AML-193 (cell line): ENCODE measurements at places on chromosomes 3 and 15.

- no peak for DNase-seq
Observed at GRCh38 chr3:155730843-155731242, 14.0 kb downstream of the PLCH1 start.

DNA sequence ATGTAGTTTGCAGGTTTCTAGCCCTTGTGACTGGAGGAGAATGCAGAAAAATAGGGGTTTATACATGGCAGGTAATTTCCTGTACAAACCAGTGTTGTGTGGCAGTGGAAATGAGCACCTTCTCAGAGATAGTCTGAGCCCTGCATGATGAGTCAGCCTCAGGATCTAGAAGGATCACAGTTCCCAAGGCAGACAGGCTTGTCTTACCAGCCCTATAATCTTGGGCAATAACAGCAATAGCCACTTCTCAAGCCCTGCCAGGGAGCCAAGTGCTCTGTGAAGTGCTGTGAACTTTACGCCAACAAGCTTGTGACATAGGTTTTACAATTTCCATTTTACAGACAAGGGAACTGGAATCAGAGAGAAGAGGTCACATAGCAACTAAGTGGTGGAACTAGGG, 89.4 kb downstream of the CD47 start:
- DNase-seq = no peak

DNA sequence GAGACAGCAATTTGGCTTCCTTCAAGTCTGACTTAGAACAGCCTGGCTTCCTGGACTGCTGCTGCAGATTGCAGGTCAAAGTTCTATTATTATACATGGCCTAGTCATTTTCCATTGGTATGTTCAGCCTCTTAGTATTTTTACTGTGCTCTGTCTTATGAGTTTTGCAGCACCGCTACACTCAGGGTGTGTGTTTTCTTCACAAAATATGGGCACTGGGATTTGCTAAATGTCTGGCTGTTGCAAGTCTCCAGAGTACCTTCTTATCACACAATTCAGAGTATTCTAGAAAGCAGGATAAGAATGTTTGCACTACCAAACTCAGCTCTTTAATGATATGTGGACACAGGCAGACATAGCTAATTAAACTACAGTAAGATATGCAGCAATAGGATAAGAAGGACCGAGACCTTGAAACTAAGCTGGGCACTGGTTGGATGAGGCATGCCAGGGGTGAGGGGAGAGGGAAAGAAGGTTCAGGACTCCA, 203.0 kb upstream of the PDZRN3 start:
- DNase-seq = no peak

DNA sequence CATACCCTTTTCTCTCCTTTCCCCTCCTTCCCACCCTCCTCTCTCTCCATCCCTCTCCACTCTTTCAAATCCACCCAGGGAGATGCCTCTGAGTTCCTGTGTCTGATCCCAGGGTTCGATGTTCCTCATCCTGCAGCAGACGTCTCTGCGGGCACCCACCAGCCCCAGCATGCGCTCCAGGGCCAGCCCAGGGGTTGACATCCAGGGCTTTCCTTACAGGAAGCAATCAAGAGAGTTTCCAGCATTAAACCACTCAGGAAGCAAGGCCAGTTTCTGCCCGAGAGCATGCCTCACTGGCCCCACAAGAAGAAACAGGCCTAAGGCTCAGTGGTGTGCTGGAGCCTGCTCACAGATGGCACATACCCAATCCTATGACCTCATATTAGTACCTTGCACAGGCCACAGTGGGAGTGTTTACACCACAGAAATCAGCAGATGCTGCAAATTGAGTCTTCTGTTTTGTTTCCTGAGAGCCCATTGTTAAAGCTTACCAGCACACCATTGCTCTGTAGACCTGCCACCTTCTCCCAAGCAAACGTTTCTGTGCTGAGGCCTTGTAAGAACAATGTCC, 13.2 kb downstream of the SLC6A1 start:
- no peak for DNase-seq

DNA sequence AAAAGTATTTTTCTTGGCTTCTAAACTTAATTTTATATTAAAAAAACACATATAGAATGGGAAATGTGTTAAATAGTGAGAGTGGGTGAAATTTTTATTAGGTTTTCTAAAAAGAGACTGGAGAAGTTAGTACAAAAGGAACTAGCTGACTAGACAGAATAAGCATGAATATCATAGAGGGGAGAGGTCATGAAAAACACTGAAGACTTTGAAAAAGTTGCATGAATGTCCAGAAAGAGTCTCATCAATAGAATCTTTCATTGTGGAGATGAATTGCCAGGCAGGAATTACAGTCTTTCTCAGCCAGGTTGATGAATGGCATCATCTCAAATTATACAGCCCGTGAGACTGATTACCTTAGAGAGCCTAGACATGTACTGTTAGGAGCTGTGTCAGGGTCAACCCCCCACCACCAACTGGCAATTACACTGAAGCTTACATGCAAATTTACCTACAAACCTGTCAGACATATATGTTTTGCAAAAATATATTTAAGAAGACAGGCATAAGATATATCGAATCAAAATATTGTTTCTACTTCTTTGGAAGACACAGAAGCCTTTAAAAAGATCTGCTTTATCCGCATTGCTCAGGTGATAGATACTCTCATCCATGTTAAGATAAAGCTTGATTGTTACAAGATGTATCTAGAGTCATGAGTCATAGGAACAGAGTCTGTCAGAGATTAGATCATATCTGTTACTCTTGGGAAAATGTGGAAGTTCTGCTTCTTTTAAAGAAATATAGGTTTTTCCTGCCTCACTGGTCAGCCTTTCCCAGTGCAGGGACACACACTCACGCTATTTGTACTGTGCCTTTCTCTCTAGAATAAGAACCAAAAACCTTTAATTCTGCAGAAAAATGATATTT, 34.8 kb upstream of the PFN2 start:
- no peak for DNase-seq

DNA sequence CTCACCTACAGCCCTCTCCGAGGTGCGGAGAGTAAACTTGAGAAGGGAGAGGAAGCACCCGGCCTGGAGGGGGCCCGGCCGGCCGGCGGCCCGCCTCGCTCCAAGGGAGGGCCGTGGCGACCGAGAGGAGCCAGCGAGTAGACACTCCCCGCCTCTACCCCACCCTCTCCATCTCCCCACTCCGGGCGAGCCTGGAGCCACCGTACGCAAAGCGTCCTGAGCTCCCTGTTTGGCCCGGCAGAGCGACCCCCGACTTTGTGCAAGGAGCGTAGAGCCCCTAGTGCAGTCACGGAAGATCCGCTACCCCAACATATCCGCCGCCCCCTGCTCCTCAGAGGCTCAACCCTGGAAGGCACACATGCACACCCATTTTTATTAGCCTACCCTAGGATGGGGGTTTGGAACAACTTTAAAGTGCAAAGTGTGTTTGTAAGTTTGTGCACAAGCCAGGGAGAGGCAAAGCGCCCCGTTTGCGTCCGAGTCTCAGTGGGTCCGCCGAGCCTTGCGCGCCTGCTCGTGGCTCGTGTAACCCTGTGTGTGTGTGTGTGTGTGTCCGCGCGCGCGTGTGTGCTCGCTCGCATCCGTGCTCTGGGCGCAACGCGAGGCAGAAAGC, 508 bp upstream of the SMAD6 start:
- DNase-seq = no peak

GRCh38 chr3:184679056-184679816, 32.6 kb downstream of the MAGEF1 start:
- DNase-seq = no peak

DNA sequence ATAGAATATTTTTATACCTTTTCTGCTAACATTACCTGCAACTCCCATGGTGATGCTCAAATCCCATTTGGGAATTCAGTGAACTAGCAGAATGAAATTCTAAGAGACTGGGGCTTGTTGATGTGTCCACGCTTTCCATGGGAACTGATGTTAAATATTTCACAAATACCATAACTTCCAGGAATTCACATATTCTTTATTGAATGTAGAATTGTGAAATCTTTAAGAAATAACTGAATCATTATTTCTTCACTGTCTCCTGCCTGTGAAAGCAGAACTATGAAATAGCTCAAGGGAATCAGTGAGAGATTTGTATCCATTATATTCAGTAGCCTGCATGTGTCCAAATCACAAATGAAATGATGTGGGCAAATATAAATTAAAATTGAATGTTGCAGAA, 130.8 kb downstream of the SERPINI1 start:
- peak; percentile 93 for DNase-seq

GRCh38 chr3:77601823-77602415, 562.0 kb downstream of the ROBO2 start:
- no peak for DNase-seq

GRCh38 chr3:63908081-63908736, 4.0 kb downstream of the SCAANT1 start:
- DNase-seq = no peak

GRCh38 chr3:106458952-106459351, 590.1 kb upstream of the CBLB start:
- DNase-seq = no peak

- peak; percentile 91 for DNase-seq
Observed at GRCh38 chr3:13009132-13009945, 63.9 kb downstream of the IQSEC1 start.

- DNase-seq = no peak
Observed at GRCh38 chr15:25810631-25811091, 52.5 kb downstream of the ATP10A start.

- DNase-seq = no peak
Observed at GRCh38 chr3:162738784-162739183, 1242.2 kb downstream of the OTOL1 start.

- DNase-seq = no peak
Observed at GRCh38 chr3:52779837-52780585, 2.6 kb downstream of the ITIH1 start.

DNA sequence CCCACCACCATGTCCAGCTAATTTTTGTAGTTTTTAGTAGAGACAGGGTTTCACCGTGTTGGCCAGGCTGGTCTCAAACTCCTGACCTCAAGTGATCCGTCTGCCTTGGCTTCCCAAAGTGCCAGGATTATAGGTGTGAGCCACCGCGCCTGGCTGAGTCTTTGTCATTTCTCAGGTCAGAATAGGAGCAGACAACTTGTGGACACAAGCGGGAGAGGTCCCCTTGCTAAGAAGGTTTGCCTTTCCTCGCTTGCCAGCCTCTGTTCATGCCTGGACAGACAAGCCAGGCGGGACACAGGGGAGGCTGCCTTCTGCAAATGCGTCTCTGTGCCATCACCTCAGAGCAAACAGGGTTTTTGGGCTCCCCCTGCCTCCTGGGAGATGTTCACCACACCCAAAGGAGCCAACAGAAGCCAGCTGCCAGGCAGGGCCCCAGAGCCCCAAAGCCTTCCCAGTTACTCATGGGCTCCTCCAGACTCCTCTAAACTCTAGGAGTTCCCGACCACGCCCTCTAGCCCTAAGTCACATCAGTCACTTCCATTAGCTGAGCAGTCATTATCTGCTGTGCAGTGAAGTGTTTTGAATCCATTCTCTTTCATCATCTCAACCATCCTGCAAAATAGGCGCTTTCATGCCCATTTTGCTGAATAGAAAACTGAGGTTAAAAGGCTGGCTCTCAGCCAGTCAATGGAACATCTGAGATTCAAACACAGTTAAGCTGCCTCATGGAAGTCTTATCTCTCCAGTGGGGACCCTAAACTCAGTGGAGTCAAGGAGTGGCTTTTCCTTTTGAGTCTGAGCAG, 245.0 kb downstream of the UACA start:
- no peak for DNase-seq

GRCh38 chr15:96416218-96416933, 85.9 kb downstream of the NR2F2 start:
- DNase-seq = no peak

DNA sequence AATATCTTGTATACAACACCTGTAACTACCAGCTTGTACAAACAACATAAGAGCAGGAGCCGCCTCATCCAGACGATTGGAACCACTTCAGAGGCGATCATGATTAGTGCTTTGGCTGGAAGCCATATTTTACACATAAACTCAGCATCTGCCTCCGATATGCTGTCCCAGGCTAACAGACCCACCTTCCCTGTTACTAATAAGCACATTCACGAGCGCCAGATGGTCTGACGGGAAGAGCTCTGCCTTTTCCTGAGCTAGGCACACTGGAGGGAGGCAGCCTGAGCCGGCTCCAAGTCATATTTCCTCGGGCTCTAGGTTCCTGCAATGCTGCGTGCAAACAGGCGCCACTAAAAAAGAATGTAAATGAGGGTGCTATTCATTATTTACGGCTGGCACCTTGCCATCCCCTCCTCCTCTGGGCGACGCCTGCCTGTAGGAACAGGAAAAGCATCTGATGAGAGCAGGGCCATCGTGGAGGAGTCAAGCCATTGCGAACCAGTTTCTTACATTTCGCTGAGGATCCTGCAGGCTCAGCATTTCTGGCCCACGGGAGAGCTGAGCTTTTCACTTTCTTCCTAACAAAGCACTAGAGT, 98.2 kb downstream of the ANXA2 start:
- DNase-seq = no peak

- DNase-seq = no peak
Observed at GRCh38 chr15:99296386-99296785, 45.1 kb downstream of the LRRC28 start.

GRCh38 chr3:60323651-60324050, 927.6 kb downstream of the FHIT start:
- no peak for DNase-seq

GRCh38 chr15:52709187-52709981, 30.2 kb upstream of the ATOSA start:
- no peak for DNase-seq
